Epithelial cell of umbilical artery (primary cell): ENCODE measurements at places on chromosomes 7 and 10. TPM values are rescaled to one million over a fixed set of nuclear protein-coding genes. Genes with fewer than 3 reads are reported as not detected.

The RUFY2 gene
- total RNA-seq = 18.8 and 20.4 TPM in 2 replicates

The MRPS17 gene
- total RNA-seq = 23.7 and 33.3 TPM in 2 replicates

The AKR1C8 gene
- under 0.01 TPM in 1 of 2 replicates, not detected in the other for total RNA-seq

The C10orf95 gene
- not detected in 2 replicates for total RNA-seq

The MACC1 gene
- not detected in 2 replicates for total RNA-seq
